ENCODE measurements at places on chromosomes 5 and 9.

GRCh38 chr5:79806741-79807140 is 117.1 kb downstream of the CMYA5 start:
- no peak for DNase-seq

- DNase-seq: peak; percentile 34
These were observed 372.1 kb upstream of the SGCD start for GRCh38 chr5:155954701-155955445.

DNA sequence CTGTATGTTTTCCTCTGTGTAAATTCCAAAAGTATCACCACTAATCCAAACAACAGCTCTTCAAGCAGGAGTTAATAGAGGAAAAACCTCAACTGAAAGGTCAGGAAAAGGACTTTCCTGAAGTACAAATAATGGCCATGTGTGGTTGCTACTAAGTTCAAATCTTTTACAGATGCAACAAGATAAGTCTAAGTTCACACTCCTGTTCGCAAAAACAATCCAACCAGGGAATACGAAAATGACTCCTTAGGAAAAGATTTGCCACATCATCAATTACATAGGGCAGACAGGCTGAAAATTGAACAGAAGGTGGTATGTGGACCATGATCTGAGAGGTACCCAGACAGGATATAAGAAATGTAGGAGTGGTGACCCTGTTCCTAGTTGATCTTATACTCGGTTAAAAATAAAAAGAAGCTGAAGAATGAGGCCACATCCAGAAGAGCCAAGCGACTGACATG is 210.2 kb downstream of the TSSK1B start:
- DNase-seq: no peak

- no peak for DNase-seq
These were observed 42.8 kb upstream of the STXBP1 start for GRCh38 chr9:127568971-127569885.

GRCh38 chr9:21119093-21119770 is 22.4 kb downstream of the IFNW1 start:
- DNase-seq: no peak

DNA sequence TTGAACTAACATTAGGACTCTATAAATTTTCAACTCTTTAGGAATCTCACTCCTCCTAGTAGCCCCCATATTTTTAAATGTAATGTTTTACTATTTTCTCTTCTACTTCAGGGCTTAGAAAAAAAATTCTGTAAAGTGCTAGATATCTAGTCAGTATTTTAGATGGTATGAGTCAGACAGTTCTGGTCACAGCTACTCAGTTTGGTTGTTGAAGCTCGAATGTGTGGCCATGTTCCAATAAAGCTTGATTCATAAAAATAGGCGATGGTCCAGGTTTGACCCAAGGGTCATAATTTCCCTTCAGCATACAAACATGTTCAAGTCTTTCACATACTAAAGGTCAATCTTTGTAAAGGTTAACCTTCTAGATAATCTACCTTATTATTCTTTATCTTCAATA is 566.0 kb upstream of the CDH18 start:
- DNase-seq: no peak

Measured in AG04449 (cell line).